ENCODE measurements at places on chromosomes 2 and 18. TPM values are rescaled to one million over a fixed set of nuclear protein-coding genes. Genes with fewer than 3 reads are reported as not detected.

SPAST gene
- total RNA-seq, result 14.7 TPM

GCKR gene
- 0.48 TPM for total RNA-seq

CCDC85A gene
- 0.10 TPM for total RNA-seq

MOGAT1 gene
- total RNA-seq, result not detected

GCA gene
- 7.5 TPM for total RNA-seq

All from A549 treated with RU486 at 1 μM for 4 hours (cell line).